Ecto neural progenitor cell (in vitro differentiated cells): ENCODE measurements at places on chromosomes 3 and 15.

DNA sequence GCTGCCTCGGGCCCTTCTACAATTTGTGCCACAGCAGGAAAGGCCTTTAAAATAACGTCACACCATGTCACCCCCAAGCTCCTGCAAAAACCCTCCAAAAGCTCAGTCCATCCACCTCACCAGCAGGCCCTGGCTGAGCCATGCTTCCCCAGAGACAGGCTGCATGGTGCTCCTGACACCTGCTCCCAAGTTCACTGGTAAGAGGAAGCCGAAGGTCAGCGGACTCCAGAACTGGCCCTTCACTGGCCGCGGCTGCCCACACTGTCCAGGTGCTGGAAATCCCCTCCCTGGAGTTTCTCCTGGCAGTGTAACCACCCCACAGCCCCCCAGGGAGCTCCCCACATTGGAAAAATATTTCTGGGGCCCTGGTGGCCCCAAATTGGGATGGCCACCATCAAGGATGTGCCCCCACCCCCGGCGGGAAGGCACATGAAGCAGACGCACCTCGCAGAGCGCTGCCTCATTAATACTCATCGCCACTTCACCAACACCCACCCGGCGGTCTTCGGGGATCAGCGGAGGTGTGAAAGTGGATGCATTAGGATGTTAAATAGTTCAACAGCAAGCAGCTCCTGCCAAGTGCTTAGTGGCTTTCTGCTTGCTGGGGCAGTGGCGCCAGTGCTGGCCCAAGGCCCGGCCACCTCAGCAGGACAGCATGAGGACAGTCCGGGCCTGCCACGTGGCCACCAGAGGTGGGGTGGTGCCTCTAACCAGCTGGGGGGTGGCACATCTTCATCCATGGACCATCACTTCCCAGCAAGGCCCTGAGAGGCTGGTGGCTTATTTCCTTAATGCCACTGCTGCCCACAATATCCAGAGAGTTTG is 146.1 kb upstream of the IQSEC1 start:
- no peak for DNase-seq

DNA sequence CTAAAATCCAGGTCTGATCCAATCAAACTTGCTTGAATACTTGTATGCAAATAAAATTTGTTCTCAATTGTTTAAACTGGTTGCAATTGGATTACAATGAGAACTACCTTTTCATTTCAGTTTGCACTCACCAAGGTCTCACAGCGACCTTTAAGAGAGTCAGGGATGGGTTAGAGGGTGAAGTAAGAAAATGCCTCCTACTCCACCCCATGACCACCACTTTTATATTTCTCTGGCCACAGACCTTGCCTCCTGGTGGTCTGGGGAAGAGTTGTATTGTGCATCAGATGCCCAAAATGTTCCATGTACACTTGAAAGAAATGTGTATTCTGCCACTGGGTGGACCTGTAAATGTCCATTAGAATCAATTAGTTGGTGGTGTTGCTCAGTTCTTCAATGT is 16.4 kb upstream of the THSD4 start:
- no peak for DNase-seq

GRCh38 chr15:48641416-48641815 is 4.1 kb downstream of the FBN1 start:
- DNase-seq, result no peak

DNA sequence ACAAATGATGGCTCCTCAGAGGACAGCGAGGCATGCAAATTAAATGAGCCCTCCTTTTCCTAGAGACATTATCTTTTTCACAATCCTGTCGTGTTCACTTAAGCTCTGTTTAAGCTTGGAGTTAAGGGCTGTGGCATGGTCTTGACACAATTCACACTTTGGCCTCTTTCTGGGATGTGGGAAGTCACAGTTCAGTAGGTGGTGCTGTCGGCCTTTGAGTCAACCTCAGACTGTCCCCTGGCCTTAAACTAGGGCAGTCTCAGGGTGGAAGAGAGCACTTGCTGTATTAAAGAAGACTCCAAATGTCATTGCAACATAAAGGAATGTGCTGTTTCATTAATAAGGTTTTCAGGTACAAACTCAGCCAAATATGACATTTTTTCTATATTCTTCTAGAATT is 351.0 kb downstream of the MCTP2 start:
- peak; percentile 53 for DNase-seq

GRCh38 chr15:52294881-52295420 is 653 bp downstream of the MYO5C start:
- peak; percentile 59 for DNase-seq

DNA sequence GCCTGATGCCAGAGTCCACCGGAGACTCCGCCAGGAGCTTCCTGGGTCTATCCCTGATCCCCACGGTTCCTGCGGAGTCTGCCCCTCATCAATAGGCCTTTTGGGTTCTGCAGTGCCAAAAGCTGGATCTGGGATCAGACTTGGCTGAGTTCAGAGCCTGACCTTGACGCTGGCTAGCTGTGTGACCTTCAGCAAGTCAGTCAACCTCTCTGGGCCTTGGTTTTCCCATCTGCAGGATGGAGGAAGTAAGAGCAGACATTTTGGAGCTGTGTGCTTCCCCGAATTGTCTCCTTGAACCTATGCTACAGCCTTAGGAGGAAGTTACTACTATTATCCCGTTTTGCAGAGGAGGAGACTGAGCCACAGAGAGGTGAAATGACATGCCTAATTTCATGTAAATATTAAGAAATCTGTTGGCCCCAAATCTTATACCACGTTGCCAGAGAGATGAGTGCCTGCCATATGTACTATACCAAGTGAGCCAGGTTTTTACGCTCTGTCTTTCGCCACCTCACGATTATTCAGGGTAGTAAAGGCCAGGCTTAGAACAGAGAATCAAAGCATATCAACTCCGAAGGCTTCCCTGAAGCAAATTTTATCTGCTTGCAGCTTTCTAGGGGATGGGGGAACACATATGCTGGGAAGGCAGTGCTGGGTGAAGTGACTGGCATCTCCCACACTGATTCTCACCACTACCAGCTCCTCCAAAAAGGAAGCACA is 112.5 kb downstream of the SRGAP3 start:
- DNase-seq, result no peak

- no peak for DNase-seq
Observed at GRCh38 chr3:44930911-44931310, 45.1 kb downstream of the ZDHHC3 start.

DNA sequence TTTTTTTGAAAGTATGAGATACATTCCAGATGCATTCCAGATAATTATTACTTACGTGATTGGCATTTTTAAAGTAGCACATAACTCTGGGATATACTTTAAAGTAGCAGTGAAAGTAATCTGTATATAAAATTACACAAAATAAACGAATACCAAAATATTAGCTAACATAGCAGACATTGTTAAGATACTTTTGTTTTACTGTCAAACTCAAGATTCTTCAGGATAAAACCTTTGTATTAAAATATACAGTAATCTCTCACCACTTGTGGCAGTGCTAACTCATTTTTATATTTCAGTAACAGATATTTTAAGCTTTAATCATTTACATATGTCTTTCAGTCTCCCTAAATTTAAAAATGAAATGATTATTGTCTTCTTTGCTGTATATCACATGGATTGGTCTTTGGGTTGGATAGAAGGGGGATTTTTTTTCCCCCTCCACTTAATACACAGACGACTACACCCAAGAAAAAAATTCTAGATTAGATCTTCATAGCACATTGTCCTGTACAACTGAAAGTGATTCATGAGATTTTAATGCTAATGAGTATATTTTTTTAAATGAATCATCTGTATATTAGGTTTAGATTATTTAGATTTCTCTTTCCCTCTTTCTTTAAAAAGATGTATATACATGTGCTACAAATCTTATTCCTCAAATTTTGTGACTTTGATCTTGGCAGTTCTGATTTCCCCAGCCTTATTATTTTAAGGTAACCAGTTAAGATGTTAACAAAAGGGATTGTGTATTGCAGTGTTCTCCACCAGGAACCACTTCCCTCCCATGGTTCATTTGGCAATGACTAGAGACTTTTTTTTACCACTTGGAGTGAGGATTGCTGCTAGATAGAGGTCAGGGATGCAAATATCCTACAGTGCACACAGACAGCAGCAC is 24.5 kb upstream of the EBLN2 start:
- DNase-seq, result no peak

- no peak for DNase-seq
Observed at GRCh38 chr15:43911235-43911781, 84.5 kb downstream of the WDR76 start.

GRCh38 chr3:15339786-15340215 is 7.4 kb upstream of the SH3BP5 start:
- no peak for DNase-seq

DNA sequence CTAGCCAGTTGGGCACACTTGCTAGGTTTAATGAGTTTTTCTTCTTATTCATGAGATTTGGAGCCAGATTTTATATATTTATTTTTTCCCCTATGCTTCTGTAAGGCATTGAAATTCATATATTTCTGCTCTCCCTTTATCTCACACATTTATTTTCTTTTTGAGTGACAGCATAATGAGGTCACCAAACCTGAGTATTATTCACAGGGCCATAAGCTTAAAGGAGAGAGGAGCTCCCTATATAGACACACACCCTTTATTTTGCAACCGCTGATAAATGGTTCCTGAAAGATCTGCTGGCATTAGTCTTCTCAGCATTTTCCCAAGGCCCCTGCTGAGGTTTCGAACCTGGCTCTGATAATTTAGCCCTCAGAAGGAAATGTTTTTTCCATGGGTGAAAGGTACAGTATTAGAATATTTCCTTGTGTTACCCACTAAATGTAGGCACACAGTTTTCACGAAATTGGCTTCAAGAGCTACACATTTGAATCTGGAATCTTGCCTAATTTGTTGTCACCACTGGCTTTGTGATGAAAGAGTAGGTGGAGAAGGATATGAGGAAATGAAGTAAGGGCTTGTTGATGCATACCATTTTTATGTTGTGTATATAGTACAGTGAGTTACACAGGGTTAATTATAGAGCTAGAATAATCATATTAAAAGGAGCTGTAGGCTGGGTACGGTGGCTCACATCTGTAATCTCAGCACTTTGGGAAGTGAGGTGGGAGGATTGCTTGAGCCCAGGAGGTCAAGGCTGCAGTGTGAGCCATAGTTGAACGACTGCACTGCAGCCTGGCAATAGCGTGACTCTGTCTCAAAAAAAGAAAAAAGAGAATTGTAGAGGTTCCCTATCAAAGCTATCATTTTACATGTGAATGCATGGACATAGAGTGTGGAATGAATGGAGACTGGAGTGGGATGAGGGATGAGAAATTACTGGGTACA is 6.5 kb downstream of the KLHL18 start:
- no peak for DNase-seq

DNA sequence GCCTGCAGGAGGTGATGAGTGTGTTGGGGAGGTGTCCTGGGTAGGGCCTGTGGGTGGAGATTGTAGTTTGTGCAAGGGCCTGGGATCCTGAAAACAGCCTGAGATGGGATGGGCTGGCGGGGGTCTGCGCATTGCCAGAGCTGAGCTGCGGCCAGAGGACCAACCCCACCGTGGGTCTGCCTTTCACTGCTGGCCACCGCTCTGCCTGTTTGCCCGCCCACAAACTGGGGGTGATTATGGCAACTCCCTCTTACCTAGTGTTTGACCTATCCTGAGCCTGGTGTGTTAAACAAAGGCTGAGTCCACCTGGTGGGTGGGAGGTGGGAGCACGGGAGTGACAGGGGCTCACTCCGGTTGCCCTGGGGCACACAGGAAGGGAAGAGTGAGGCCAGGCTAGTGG is 9.8 kb downstream of the ABTB1 start:
- peak; percentile 39 for DNase-seq

GRCh38 chr15:96217983-96218382 is 112.5 kb upstream of the NR2F2 start:
- DNase-seq, result no peak

DNA sequence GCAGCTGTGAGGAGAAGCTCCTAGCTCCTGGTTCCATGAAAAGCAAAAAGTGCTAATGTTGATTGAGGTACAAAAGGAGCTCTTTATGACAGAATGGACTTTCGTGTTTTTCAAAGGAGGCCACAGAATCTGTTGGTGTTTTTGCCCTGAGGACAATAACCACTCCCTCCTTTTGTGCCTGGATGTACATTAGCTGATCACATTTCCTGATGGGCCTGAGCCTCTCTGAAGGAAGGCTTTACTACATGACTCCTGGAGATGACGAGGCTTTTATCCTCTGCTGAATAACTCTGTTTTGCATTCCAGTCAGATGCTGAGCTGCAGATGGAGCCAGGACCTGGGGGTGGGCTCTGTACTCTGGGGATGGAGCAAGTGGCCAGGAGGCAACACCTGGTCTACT is 301.9 kb downstream of the CACNA2D3 start:
- no peak for DNase-seq

GRCh38 chr3:184942735-184943134 is 130.8 kb downstream of the VPS8 start:
- no peak for DNase-seq

DNA sequence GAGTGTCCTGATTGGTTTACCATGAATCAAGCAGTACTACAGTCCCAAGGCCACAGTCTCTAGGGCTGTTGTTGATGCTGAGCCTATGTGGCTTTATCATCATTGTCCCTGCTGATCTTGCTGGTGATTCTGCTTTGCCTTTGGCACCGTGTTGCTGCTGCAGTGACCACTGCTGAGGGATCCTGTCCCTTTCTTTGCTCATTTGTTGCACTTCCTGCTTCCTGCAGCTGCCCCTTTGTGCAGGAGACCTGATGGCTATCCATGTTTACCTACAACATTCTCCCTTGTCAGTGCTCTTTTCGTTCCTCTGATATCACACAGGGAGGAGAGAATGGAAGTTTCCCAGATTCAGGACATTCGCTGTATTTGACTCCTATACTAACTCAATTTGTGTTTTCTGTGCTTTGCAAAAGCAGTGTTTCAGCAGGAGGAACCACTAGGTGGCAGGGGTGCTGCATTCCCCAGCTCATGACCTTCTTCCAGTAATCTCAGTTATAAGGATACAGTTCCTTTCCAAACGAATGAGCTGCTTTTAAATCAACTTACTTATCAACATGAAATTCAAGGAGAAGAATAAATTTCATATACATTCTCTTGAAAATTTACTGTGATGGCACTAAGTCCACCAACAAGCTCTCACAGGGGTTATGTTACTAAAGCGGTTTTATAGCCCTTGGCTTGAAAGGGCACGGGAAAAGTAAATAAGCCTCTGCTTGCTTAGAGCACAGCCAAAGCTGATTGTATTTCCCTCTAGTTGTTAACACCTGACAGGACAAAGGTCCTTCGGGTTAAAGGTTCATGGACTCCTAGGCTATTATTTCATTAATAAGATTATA is 9.7 kb upstream of the THUMPD3 start:
- DNase-seq, result peak; percentile 66

- DNase-seq, result no peak
Observed at GRCh38 chr15:92810418-92811138, 89.5 kb upstream of the CHD2 start.

DNA sequence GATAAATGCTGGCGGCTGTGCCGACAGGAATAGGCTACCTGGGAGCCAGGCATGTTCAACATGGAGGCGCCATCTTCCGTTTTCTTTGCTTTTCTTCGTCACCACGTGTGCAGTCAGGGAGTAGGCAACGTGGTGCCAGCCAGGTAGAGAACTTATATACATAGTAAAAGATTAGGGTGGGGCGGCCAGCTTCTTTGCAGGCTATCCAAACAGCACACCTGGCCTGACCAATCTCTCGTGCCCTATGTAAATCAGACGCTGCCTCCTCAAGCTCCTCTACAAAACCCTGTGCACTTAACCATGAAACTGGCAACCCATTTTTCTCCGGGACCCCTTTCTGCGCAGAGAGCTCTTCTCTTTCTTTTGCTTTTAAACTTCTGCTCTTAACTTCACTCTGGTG is 28.6 kb upstream of the OR5K4 start:
- DNase-seq, result no peak

- no peak for DNase-seq
Observed at GRCh38 chr3:151625586-151625985, 108.1 kb upstream of the AADACL2 start.

GRCh38 chr3:53303549-53303948 is 43.8 kb downstream of the DCP1A start:
- no peak for DNase-seq

- DNase-seq, result no peak
Observed at GRCh38 chr3:86895202-86895601, 95.7 kb downstream of the VGLL3 start.
